ENCODE measurements at places on chromosomes 5 and 9.

DNA sequence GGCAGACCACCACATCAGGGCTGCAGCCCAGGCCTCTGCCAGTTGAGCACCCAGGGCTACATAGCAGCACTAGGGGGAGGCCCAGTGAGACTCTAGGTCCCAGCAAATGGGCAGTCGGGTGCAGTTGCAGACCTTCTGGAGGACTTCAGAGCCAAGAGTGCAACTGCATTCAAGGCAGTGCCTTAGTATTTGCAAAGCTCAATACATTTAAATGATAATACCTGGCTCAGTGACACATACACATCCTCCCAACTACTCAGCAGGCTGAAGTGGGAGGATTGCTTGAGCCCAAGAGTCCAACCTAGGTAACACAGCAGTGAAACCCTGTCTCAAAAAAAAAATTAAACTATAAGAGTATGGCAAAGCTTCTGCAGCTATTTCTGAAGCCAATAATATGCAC is 38.6 kb upstream of the TMOD1 start:
- no peak for DNase-seq

- no peak for DNase-seq
These were observed 1111.8 kb downstream of the TAF11L14 start for GRCh38 chr5:18745988-18746615.

DNA sequence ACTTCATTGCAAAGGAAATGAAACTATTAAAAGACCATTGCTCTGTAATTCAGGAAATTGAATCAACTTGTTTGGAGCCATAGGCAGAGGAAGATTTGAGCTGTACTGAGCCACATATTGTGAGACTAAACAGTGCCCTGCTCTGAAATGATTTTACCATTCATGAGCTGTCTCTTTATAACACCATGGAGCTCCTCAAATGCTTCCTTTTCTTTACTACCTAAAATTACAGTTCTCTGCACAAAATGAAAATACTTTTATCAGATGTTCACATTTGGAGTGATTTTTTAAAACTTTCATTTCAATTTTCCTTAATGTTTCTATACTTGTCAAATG is 97.9 kb downstream of the NLN start:
- DNase-seq, result no peak

DNA sequence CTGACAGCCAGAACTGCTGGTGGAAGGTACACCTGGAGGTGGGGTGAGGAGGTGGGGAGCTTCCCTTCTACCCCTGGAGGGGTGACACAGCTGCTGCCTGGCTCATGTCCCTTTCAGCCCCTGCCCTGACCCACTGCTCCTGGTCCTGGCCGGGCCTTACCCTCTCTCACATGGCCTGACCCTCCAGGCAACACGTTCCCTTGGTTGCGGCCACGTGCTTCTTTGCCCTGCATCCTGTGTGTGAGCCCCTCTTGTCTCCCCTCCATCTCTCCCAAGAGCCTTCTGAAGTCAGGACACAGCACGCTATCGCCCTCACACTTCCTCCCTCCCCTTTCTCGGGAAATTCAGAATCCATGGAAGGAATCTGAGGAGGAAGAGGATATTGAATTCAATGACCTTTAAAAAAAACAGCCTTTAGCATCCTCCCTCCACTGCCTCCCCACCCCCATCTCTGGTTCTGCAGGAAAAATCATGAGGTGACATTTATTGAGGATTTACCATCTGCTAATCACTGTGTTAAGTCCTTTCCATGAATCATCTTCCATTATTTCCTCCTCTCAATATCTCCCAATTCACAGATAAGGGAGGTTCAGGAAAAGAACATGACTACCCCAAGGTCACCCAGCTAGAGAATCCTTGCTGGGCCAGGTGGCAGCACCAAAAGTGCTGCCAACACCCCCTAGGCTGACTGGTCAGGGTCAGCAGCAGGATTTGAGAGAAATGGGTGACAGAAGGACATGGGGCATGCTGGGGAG is 8.3 kb downstream of the AQP3 start:
- DNase-seq, result no peak

DNA sequence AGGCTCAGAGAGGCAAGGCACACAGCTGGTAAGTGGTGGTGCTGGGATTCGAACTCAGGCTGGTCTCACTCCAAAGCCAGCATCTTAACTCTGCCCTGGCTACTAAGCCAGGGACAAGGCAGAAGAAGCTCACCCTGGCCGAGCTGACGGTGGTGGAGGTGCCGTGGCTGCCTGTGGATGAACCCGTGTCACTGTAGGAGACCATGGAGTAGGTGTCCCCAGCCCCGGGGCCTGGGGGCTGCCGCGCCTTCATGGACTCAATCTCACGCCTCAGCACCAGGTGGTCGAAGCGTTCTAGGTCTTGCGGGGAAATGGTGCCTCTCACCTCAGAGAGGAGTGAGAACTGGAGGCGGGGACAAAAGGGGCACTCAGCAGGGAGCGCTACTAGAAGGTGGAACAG is 35.4 kb upstream of the AKNA start:
- DNase-seq, result no peak

All from AG08395 (cell line).